ENCODE measurements at places on chromosomes 2 and 18.

GRCh38 chr2:236682651-236683422, 113.2 kb downstream of the ACKR3 start:
- ATAC-seq: no peak

GRCh38 chr2:12807907-12808810, 91.4 kb downstream of the TRIB2 start:
- no peak for ATAC-seq

GRCh38 chr18:62282188-62282629, 42.9 kb upstream of the TNFRSF11A start:
- ATAC-seq: peak; percentile 86

DNA sequence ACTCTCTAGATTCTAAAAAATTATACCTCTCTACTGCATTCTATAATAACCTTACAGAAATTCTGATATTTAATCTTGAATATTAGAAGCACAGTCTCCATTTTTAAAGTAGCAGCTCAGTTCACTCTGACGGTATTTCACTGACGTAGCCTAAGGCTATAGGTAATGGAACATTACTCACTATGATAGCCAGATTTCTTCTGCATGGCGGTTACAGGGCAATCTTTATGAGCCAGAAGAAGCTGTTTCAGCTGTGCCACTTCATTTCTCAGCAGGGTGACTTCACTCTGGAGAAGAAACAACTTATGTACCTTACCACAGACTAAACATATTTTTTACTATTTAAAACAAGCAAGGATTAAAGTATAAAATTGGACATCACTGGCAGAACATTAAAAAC, 75.3 kb upstream of the CHN1 start:
- ATAC-seq: no peak

DNA sequence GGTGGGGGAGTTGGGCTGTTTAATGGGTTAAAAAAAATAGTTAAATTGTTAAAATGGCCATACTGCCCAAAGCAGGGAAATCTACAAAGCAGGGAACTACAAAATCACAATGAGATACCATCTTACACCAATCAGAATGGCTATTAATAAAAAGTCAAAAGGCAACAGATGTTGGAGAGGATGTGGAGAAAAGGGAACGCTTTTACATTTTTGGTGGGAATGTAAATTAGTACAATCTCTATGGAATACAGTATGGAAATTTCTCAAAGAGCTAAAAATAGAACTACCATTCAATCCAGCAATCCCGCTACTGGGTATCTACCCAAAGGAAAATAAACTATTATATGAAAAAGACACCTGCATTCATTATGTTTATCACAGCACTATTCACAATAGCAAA, 27.1 kb downstream of the CLHC1 start:
- no peak for ATAC-seq

- ATAC-seq: peak; percentile 92
These were observed 47.7 kb downstream of the PRKCE start for GRCh38 chr2:45699032-45699658.

- ATAC-seq: no peak
These were observed 49.1 kb upstream of the GPC1 start for GRCh38 chr2:240386326-240386725.

- ATAC-seq: no peak
These were observed 185.0 kb upstream of the TMEFF2 start for GRCh38 chr2:192379736-192380135.

DNA sequence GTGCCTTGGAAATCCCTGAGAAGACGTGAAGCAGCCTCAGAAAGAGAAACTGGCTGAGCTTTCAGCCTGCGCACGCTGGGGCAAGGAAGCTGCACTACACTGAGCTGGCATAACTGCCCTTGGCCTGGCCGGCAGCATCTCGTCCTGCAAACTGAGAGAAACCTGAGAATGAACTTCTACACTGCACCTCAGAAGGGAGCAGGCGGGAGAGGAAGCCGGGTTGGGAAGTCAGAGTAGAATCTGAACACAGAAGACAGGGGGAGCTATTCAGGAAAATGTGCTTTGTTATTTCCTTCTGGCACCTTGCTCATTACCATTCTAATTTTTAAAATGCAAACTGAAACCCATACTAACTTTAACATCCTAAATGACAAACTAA, 70.9 kb downstream of the ZEB2 start:
- ATAC-seq: no peak

GRCh38 chr18:3368193-3368592, 81.8 kb upstream of the TGIF1 start:
- ATAC-seq: peak; percentile 81

GRCh38 chr2:182866461-182867406, at the start of gene FRZB:
Gene FRZB (minus strand): TSS chr2:182866637. CDS start chr2:182866552, 85 bp downstream.
- ATAC-seq: peak; percentile 93

GRCh38 chr2:209644842-209645241, 126.8 kb upstream of the UNC80 start:
- ATAC-seq: no peak

GRCh38 chr18:47996091-47996541, 65.7 kb upstream of the SMAD2 start:
- no peak for ATAC-seq

- ATAC-seq: peak; percentile 71
These were observed 130.4 kb upstream of the CYP26B1 start for GRCh38 chr2:72278046-72278445.

DNA sequence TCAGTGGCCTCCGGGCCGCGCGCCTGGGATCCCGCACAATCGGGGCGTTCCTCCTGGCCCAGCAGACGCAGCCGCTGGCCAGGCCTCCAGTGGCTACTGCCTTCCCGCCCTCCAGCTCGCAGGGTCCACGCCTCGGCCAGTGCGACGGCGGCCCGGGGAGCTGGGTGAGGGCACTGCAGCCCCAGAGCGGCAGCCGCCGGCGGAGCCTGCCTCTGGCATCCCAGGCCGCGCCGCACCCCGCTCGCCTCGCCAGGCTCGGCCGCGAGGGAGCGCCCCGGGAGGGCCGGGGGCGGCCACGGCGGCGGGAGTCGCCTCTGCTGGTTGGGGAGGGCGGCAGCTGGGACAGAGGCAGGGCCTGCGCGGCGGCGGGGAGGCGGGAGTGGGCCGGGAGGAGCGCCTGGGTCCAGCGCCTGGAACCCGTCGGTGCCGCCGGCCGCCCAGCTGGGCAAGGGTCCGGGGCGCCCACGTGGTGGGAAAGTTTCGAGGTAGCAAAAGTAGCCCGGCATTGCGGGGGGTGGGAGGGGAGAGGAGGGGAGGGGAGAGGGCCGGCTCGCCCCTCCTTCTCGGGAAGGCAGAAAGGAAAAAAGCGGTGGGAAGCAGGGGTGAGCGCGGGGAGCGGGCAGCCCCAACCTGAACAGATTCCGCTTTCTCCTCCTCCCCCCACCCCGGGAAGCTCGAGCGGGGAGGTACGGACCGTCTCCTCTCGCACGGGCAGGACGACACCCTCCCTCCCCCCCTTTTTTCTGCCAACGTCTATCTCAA, 1.5 kb upstream of the INHBB start:
- ATAC-seq: peak; percentile 6

GRCh38 chr2:60867007-60867406, 14.4 kb upstream of the REL start:
- no peak for ATAC-seq

DNA sequence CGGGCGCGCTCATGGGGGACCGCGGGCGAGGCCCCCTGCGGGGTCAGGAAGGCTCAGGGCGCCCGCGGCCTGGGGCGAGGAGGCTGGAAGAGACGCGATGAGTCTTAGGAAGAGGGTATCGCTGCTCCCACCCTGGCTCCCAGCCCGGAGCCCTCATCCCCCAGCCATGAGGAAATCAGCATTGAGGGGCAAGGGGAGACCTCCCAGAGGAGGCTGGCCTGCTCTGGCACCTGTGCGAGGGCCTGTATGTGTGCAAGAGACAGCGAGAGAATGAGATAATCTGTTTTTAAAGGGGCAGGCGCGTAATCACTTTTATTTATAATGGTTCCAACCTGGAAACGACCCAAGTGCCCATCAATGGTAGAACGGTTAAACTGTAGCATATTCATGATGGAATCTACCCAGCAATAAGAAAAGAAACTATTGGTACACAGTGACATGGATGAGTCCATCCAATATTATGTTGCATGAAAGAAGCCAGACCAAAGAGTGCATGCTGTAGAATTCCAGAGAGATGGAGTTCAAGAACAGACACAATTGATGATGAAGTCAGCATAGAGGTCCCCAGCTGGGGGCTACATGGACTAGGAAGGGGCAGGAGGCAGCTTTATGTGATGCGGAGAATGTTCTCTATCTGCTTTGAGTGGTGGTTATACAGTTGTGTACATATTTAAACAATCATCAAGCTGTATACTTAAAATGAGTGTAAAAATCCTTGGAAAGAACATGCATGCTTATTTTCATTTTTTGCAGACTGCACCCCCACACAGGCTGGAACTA, 14.4 kb downstream of the FBXO41 start:
- ATAC-seq: no peak

GRCh38 chr18:41745166-41746049, 209.6 kb upstream of the PIK3C3 start:
- ATAC-seq: peak; percentile 100

GRCh38 chr2:196247114-196247975, 76.0 kb upstream of the STK17B start:
- no peak for ATAC-seq

DNA sequence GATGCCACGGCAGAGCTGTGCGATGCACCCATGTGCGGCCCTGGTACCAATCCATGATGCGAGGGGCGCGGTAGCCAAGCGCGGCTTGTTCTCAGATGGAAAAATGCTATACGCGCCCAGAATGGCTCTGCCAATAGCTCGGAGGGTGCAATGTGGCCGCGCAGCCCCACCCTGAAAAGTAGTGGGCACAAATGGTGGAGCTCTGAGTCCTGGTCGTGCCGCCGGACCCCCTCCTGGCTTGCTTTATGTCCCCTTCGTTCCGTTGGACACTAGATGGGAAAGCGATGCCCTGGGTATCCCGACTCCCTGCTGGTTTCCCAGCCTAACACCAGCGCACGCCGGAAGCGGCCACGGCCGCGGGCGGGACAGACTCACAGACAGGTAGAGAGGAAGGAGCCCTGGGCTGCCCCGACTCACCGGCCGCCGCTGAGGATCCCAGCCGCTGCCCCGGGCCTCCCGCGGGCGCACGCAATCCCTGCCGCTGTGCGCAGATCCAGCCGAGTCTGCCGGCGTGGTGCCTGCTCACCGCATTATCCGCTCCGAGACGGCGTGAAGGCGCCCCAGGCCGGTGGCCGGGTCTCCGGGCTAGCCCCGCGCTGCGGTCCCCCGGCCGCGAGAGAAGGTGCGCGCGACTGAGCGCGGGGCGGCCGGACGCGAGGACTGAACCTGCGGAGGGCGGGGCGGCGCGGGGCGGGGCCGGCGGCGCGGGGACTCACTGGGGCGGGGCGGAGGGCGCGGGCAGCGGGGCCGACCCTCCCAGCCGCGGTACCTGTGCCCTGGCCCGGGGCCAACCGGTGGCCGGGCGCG, at the start of gene CDC42EP3:
Gene CDC42EP3 (minus strand): TSS at position 634 of the 807 bp plus-strand sequence. CDS start 25,055 bp downstream, outside the sequence.
- ATAC-seq: peak; percentile 59

GRCh38 chr2:5588601-5589000, 103.6 kb upstream of the SOX11 start:
- no peak for ATAC-seq

DNA sequence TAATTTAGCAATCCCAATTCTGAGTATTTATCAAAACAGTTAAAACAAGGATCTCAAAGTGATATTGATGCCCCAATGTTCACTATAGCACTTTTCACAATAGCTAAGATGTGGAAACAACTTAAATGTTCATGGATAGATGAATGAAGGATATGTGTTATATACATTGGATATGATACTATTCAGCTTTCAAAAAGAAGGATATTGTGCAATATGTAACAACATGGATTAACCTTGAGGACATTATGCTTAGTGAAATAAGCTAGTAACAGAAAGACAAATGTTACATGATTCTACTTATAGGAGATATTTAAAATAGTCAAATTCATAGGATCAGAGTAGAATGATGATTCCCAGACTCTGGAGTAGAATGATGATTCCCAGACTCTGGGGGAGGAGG, 78.0 kb downstream of the INSIG2 start:
- no peak for ATAC-seq

- ATAC-seq: no peak
These were observed 849.9 kb downstream of the DCDC2C start for GRCh38 chr2:4553241-4553640.

DNA sequence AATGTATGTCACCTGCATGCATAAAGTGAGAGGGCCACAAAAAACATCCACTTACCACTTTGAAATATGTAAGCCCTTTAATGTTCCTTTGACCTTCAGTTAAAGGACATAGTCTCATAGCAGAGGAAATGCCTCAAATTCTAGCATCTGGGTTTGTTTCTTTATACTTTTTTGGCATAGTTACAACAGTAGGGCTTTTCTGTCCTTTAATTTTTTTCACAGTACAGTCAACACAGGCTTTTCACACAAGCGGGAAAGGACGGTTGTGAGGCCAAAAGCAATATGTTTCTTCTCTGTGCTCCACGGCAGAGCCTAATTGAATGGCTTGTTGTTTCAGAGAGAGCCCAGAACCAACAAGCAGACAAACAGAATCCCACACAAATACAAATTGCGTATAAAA, 57.6 kb downstream of the CRIM1 start:
- no peak for ATAC-seq

GRCh38 chr18:77528872-77529271, 279.2 kb downstream of the GALR1 start:
- ATAC-seq: no peak

DNA sequence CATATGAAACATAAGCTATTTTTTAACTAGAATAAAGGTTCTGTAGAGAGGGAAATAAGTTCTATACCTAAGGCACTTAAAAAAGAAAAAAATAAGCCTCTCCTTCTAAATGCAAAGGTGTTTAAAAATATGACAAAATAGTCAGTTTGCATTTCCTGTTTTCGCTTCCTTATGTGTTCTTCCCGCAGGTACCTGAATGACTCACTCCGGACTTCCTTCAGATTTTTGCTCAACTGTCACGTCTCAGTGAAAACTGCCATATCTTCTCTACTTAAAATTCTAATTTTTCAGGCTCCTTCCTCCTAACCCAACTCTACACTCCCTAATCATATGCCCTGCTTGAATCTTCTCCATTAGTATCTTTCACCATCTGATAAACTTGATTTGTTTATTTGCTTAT, 1333.1 kb downstream of the LRP1B start:
- no peak for ATAC-seq

DNA sequence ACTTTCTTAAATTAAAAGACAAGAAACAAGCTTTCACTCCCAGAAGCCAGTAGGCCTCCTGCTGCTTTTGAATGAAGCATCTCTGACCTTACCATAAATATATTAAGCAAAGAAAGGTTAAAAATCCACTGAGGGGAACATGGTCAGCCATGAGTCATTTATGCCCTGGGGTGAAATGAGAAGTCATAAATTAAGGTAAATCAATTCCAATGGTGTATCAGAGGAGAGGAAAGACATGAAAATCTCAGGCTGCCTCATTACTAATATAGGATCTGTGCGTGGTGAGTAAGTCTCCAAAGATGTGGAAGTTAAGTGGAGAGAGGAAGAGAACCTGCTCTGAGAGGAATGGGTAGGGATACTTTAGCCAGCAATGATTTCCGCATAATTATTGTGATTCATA, 292.3 kb upstream of the CHAC2 start:
- peak; percentile 77 for ATAC-seq

- no peak for ATAC-seq
These were observed 206.3 kb upstream of the NOL4 start for GRCh38 chr18:34431042-34431441.

GRCh38 chr2:14827226-14828023, 194.9 kb downstream of the LRATD1 start:
- no peak for ATAC-seq
